ENCODE measurements at places on chromosomes 11 and 22. TPM values are rescaled to one million over a fixed set of nuclear protein-coding genes. Genes with fewer than 3 reads are reported as not detected.

DNA sequence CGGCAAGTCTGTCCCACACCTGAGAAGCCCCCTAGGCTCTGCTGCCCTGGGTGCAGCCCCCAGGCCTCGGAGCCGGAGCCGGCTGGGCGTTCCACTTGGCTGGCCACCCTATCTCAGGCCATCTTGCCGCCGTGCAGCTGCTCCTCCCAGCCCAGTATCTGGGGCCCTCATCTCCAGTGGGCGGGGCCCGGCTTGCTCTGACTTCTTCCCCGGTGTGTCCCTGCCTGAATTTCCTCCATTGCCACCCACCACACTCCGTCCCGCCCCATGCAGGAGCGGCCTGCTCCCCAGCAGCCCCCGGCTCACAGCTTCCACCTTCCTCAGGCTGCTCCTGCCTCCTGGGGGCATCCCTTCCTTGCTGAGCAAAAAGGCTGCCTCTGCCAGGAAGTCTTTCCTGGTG lies 46.6 kb downstream of the WNT7B start:
- DNase-seq = no peak

DNA sequence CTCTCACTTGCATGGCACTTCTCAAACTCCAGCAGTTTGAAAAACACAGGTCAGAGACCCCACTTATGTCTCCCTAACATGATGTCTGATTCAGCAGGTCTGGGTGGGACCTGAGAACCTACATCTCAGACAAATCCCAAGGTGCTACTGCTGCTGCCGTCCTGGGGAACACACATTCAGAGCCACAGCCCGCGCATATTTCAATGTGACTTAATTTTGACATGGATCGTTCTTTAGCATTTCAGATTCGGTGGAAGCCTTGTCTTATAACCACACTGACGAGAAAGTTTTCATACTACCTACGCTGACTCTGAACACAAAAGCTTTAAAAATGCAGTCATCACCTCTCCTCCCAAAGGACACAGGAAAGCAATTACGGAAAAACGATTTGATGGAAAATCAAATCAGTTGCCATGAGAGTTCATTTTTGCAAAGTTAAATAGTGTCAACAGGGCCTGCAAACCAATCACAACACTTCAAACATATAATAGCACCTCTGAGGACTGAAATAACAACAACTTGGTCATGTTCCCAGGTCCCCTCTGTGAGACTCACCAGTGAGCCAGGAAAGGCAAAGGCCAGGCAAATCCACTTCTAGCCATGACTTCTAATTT lies 132.6 kb downstream of the SHANK2 start:
- no peak for DNase-seq

The MS4A1 gene
- polyA plus RNA-seq = 11.1 TPM

The OR52E4 gene
- polyA plus RNA-seq = not detected

The COPB1 gene
- 76.4 TPM for polyA plus RNA-seq

DNA sequence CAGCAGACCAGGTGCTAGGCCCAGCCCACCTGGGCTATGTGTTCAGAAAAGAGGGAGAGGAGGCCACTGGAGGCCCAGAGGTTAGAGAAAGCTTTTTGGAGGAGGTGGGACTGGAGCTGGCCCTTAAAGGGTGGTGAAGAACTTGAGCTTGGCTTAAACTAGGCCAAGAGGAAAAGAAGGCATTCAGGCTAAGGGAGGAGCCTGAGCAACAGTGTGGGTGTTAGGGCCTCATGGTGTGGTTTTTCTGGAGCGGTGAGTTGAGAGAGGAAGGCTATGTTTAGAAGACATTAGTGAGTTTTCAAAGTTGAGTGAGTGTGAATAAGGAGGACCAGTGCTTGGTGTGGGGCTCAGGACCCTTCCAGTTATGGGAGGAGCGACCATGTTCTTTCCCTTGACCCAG lies 6.2 kb downstream of the TAF6L start:
- DNase-seq = no peak

GRCh38 chr11:12196872-12197271 lies 86.5 kb downstream of the MICAL2 start:
- DNase-seq = no peak

The TRIM22 gene
- polyA plus RNA-seq = 163 TPM

DNA sequence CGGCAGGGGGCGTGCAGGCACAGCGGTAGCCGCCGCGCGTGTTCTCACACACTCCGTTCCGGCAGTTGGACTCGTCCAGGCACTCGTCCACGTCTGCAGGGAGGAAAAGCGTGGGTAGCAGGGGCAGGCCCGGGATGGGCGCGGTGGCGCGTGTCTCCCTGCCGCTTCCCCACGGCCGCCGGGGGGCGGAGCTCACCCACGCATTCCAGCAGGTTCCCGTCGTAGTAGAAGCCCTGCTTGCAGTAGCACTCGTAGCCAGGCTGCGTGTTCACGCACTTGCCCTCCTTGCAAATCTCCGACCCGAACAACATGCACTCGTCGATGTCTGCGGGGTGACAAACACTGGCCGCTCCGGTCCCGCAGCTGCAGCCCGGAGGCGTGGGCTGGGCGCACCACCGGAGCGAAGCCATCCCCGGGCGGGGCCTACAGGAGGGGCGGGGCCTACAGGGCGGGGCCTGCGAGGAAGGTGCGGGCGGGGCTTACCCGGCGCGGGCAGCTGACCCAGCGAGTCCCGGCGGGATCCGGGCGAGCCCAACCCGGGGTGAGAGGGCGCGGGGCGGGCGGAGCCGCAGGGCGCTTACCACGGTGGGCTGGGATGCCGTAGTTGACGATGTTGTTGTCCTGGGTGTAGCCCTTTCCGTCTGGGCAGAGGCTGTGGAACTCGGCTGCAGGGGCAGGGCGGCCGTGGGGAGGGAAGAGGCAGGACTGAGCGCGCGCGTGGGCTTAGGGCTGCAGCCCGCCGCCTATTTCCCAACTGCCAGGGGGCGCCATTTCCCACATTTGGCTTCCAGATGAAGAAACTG lies 15.6 kb downstream of the SCYL1 start:
- peak; percentile 83 for DNase-seq

DNA sequence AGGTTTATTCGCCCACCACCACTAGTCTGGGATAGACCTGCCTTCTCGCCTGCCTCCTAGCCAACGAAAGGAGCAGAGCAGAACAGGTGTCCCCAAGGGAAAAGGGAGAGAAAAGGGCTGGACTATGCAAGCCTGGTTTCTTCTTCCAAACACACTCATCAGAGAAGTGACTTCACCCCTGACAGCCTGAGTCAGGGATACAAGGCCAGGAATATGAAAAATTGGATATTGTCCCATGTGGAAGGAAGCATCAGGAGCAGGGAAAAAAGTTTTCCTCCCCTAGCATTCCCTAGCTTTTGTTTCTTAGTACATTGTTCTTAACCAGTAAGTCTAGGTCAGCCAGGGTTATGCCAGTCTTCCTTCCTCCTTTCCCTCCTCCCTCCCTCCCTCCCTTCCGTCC lies 56.9 kb upstream of the TNRC6B start:
- DNase-seq = no peak

GRCh38 chr11:89119426-89119825 lies 53.6 kb upstream of the GRM5 start:
- DNase-seq = no peak

DNA sequence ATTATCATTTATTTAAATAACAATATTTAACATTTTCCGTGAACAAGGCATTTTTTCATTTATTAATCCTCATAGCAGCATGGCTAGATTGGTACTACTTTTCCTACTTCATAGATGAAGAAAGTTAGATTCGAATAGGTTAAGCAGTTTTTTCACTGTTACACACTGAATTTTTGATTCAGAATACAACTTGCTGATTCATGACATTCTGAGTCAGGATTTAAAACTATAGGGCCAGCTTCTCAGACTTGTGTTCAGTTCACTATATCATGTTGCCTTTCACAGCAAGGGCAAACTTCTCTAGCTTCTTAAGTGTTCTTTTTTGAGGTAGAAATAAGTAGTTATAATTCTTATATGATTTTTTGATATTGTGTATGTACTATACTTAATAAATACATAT lies 31.5 kb downstream of the CYP2R1 start:
- no peak for DNase-seq

DNA sequence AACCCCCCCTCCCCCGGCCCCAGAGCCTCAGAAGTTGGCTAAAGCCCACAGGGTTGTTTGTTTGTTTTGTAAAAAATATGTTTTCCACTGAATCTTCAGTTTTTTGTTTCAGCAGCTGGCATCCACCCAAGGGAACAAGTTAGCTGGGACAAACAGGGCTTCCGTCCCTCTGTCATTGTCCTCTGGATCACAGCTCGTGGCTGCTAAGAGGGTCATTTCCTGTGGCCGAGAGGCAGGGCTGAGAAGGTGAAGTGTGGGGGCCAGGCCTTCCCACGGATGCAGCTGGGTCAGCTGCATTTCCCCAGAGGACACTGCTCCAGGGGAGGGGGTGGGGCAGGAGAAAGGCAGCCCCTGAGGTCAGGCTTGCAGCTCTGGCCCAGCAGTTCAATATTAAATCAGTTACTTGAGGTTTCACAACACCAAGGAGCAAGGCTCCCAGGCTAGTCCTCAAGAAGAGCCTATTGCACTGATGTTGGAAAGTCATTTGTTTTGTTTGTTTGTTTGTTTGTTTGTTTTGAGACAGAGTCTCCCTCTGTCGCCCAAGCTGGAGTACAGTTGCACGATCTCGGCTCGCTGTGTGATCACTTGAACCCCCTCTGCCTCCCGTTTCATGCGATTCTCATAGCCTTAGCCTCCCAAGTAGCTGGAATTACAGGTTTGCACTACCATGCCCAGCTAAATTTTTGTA lies 34.4 kb upstream of the SMTN start:
- no peak for DNase-seq

GRCh38 chr11:100383357-100383865 lies 303.7 kb upstream of the ARHGAP42 start:
- DNase-seq = no peak

GRCh38 chr11:118752654-118753053 lies 38.3 kb downstream of the DDX6 start:
- no peak for DNase-seq

DNA sequence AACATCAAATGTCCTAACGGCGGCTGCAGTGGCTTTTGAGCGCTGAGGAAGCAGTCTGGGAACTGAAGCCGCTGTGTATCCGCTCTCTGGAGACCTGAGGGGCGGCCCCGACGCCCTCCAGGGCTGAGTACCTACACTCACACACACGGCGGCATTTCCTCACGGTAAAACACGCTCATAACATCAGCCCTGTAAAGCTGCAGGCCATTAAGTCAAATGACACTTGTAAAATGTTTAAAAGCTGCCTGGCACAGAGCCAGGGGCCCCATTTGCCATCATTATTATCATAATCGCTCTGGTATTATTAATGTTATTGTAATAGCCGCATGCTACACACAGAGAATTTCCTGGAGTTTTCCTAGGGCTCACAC lies 5.1 kb downstream of the CARS1 start:
- no peak for DNase-seq

The SGSM1 gene
- polyA plus RNA-seq = 0.28 TPM

- DNase-seq = no peak
Observed at GRCh38 chr11:120714438-120714837, 202.9 kb downstream of the GRIK4 start.

DNA sequence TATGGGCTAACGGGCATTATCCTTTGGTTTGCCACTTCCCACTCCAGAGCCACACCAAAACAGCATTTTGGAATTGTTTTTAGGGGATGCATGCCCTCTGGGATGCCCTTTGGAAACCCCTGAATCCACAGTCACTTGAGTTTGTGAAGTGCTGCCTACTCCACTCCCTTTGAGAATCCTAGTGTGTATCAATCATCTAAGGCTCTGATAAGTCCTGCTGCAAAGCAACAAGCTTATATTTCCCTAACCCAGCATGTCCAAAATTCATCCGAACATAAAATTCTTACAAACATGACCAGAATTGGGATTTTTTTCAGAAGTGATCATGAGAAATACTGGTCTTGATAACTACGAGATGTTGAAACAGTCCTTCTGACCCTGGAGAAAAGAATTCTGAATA lies 387.9 kb downstream of the MN1 start:
- DNase-seq = no peak

DNA sequence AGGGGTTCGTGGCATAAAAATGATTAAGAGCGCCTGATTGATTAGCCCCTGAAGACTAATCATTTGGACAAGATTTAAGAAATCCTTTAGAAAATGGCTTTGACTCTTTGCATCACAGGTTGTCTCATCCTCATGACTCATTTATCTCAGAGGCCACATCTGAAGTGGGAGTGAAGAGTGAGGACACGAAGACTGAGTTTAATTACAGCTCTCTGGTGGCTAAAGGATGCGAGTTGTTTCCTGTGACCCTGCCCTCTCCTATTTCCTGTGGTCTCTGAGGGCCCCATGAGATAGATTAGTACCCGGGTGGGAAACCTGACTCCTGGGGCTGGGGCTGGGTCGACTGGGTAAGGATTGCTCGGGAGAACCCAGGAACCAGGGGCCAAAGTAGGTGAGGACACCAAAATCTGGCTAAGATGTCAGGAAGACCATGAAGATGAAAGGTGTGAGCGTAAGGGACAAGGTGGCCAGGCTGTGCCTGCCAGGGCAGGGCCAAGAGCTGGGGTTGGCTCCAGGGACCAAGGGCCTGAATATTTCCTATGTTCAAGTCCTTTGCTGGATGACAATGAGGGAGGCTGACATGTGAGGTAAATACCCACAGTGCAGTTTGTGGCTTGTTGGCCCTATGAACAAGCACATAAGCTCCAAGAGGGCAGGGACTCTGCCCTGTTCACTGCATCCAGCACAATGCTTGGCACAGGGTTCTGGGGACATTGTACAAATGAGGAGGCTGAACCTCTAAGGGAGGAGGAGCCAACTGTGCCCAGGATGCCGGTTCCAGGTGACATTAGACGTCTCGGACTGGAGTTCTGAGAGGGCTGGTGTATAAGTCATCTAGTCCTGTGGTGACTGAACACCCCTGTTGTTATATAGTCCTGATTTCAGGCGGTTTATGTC lies 3.6 kb downstream of the OTOG start:
- DNase-seq = no peak

The KCNJ5 gene
- not detected for polyA plus RNA-seq

GRCh38 chr22:36180038-36180880 lies 19.7 kb upstream of the APOL3 start:
- DNase-seq = peak; percentile 71

GRCh38 chr11:74010306-74011300 lies 1.7 kb upstream of the UCP3 start:
- DNase-seq = no peak

- DNase-seq = no peak
Observed at GRCh38 chr11:1226986-1227550, 4.2 kb downstream of the MUC5B start.

The LRRC51 gene
- 2.6 TPM for polyA plus RNA-seq

GRCh38 chr11:131668500-131669400 lies 298.3 kb downstream of the NTM start:
- DNase-seq = no peak

DNA sequence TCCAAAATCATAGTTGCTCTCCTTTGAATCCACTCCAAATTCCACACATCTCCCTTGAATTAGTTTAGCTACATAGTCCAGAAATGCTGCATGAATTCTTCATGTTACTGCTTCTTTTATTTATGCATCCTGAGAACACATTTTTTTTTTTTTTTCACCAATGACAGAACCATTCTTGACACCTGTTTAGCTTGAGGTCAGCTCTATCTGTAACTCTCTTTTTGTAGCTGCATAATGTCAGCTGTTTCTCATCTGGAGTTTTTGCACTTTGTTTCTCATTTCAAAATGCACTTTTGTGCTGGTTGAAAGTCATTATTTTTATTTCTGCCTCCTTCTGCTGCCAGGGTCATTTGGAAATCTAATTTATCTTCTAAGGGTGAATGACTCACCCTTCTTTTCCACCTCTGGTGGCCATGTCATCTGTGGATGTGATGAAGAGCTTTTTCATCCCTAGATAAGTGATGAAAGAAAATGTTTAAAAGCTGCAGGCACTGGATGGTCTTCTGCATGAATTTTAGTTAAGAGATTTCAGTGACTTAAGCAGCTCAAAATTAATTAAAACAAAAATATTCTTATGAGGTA lies 93.7 kb downstream of the JRKL start:
- DNase-seq = no peak

The POU2AF2 gene
- polyA plus RNA-seq = not detected

GRCh38 chr11:1202776-1203504 lies 19.9 kb upstream of the MUC5B start:
- DNase-seq = peak; percentile 37

All from CD8-positive, alpha-beta memory T cell (primary cell).